ENCODE measurements at places on chromosomes 16 and 17.

DNA sequence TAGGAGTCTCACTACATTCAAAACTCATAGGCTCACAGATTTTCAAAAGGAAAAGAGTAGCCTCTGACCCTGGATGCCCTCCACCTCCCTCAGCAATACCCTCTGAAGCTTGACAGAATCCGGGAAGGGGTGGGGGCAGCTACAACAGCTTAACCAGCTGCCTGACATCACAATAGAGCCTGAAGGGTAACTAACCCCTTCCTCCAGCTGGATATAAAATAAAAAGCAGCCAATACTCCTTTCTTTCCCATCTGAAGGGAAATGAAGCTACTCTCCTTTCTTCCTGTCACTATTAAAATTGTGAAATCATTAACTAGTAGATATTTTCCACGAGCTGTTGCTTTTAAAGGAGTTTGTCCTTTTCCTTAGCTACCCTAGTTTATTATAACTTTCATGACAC lies 24.0 kb downstream of the USP31 start:
- DNase-seq, result no peak

GRCh38 chr16:66616592-66616991 lies 12.1 kb downstream of the CMTM3 start:
- no peak for DNase-seq

DNA sequence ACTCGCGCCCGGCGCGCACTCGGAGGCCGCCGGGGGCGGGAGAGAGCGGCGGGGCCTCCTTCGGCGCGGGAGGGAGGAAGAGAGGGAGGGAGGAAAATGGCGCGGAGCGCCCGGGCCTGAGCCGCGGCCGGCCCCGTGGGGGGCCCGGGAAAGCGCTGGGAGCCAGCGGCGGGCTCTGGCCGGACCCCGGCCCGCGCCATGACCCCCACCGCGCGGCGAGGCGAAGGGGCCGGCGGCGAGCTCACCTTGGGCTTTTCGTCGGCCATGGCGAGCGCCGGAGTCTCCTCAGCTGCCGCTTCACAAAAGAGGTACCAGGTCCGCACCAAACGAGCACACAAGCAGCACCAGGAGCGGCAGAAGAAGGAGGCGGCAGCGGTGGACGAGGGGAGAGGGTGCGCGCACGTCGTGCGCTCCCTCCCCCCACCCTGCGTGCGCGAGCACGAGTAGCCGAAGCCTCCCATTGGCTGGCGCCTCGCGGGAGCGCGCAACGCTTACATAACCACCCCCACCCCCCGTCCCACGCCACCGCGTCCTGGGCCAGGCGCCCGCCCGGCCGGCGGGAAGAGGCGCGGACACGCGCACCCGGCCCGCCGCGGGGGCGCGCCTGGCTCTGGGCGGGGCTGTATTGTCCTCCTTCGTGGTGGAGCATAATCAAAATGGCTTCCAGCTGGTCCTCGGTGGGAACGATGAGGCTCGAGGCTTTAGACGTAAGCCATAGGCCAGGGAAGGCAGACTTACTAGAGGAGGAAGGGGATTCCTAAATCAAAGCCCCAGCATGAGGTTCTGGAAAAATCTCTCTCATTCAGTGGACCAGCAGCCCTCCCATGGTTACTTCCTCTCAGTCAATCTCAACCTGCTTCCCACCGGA lies at the start of gene SUMO2:
SUMO2 (minus strand) TSS at position 391 of the 868 bp plus-strand sequence; CDS start at position 266, 125 bp downstream.
- peak; percentile 93 for DNase-seq

DNA sequence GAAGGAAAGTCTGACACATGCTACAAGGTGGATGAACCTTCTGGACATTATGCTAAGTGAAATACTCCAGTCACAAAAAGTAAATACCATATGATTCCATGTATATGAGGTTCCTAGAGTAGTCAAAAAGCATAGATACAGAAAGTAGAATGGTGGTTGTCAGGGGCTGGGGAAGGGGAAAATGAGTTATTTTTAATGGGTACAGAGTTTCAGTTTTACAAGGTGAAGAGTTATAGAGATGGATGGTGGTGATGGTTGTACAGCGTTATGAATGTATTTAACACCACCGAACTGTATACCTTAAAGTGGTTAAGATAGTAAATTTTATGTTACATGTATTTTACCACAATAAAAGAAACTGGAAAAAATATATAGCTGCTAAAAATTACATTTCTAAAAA lies 17.9 kb downstream of the RAD51D start:
- DNase-seq, result no peak

- no peak for DNase-seq
Observed at GRCh38 chr17:8237175-8237574, 10.7 kb downstream of the CTC1 start.

GRCh38 chr16:15539197-15539596 lies 103.8 kb downstream of the MARF1 start:
- no peak for DNase-seq

GRCh38 chr17:29003289-29003688 lies 2.5 kb downstream of the SEZ6 start:
- DNase-seq, result no peak

DNA sequence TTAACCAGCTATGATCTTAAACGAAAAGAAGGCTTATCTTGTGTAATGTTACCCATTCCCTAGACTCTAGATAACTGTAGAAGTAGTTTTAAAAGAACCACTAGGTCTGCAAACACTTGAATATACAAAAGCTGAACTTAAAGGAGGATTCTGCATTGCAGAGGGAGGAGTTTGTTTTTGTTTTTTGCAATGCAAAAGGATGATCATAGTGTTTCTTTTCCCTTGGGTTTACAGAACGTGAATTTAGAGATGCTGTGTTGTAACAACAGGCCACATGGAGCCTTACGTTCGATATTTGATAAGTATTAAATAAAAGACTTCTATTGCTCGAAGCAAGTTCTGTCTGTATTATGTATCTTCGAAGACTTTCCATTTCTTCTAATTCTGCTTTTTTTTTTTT lies 77.6 kb downstream of the CHD9 start:
- DNase-seq, result no peak

DNA sequence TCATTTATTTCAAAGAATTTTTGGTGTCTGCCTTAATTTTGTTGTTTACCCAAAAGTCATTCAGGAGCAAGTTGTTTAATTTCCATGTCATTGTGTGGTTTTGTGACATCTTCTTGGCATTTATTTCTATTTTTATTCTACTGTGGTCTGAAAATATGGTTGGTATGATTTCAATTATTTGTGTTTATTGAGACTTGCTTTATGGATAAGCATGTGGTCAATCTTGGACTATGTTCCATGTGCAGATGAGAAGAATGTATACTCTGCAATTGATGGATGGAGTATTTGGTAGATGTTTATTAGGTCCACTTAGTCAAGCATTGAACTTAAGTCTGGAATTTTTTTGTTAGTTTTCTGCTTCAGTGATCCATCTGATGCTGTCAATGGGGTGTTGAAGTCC lies 383.0 kb downstream of the PMP22 start:
- DNase-seq, result no peak

DNA sequence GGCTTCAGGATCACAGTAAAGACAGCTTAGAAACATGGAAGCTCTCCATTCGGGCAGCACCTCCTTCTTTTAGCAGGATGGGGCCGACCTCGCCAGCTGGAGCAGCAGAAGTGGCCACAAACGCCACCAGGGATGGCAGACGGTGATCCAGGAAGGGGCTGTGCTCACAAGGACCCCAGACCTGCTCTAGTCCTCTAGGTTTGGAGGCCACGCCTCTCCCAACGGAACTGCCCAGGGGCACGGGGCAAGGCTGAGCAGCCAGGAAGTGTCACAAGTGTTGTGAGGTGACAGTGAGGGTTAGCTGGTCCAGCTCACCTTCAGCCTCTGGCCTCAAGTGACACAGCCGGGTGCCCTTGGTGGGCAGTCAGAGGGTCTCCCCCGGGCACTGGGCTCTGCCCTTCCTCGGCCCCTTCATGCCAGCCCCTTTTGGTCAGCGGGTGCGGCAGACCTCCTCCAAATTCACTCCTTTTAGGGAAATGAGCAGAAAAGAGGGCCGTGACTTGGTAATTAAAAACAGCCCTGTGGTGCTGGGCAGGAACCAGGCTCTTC lies 20.4 kb downstream of the CEP295NL start:
- no peak for DNase-seq

- no peak for DNase-seq
Observed at GRCh38 chr16:55699616-55700015, 43.8 kb downstream of the SLC6A2 start.

DNA sequence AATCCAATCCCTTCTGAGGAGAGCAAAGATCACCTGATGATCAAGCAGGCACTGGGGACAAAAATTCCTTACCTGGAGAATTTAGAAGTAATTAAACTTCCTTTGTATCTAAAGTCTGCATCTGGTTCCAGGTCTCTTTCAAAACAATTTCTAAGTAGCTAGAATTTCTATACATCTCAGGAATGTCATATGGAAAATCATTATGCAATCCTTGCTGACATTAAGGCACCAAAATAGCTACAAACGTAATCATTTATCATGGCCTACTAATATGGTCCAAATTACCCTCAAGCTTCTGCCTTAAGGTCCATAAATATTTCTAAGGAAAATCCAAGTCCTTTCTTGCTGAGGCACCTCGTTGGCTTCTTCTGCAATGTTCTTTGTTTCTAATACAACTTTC lies 32.9 kb upstream of the YPEL2 start:
- no peak for DNase-seq

GRCh38 chr16:1545044-1546040 lies 11.9 kb downstream of the TMEM204 start:
- DNase-seq, result no peak

- DNase-seq, result peak; percentile 74
Observed at GRCh38 chr16:66511602-66512271, 38.2 kb downstream of the TK2 start.

- DNase-seq, result no peak
Observed at GRCh38 chr17:43601280-43602039, 55.3 kb upstream of the ETV4 start.

GRCh38 chr17:77068915-77069314 lies 71.9 kb upstream of the SEC14L1 start:
- no peak for DNase-seq

GRCh38 chr17:4173781-4174180 lies 30.8 kb downstream of the CYB5D2 start:
- no peak for DNase-seq

GRCh38 chr17:34424814-34425491 lies 61.9 kb upstream of the CCL1 start:
- no peak for DNase-seq

GRCh38 chr17:61422116-61422799 lies 22.6 kb downstream of the TBX2 start:
- DNase-seq, result no peak

- no peak for DNase-seq
Observed at GRCh38 chr16:56477096-56477878, 25.9 kb downstream of the OGFOD1 start.

DNA sequence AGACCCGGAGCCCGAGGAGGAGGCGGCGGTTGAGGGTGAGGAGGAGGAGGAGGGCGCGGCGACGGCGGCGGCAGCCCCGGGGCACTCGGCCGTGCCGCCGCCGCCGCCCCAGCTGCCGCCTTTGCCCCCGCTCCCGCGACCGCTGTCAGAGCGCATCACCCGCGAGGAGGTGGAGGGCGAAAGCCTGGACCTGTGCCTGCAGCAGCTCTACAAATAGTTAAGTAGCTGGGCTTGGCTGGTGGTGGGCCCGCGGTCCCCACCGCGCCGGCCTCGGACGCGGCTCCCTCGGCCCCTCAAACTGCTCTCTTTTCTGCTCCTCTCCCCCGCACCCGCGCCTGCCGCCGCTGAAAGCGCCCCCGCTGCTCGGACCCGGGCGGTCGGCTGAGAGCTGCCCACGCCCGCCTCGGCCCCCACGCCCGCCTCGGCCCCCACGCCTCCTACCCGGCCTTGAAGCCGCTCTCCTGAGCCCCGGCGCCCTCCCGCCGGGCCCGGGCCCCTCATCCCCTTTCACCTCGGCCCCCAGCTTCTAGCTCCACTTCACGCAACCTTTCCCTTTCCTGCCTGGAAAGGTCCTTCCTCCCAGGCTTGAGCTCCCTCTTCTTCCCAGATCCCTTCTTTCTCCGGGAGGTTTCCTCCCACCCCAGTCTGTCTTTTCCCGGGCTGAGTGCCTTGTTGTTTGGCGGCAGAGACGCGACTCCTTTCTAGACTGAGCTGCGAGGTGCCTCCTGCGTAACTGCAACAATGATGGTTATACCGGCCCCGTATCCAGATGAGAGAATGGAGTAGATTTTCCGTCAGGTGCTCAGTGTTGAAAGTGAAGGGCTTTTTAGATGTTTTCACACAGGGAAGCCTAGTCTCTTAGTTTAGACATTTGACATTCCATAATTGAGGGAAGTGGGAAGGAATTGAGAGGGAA lies 850 bp downstream of the PPM1E start:
- DNase-seq, result no peak

GRCh38 chr17:55776271-55776670 lies 25.4 kb downstream of the PCTP start:
- DNase-seq, result no peak

- DNase-seq, result no peak
Observed at GRCh38 chr17:42754782-42755181, 6.2 kb upstream of the RAMP2 start.

GRCh38 chr17:49835472-49835871 lies 12.4 kb downstream of the TAC4 start:
- DNase-seq, result no peak

GRCh38 chr17:80227156-80227555 lies 6.9 kb downstream of the SLC26A11 start:
- DNase-seq, result no peak

GRCh38 chr17:42640121-42640520 lies 19.0 kb upstream of the TUBG2 start:
- DNase-seq, result no peak

- peak; percentile 61 for DNase-seq
Observed at GRCh38 chr16:17070882-17071592, 399.7 kb downstream of the XYLT1 start.

- DNase-seq, result no peak
Observed at GRCh38 chr16:82044585-82044911, 9.5 kb downstream of the HSD17B2 start.

- no peak for DNase-seq
Observed at GRCh38 chr17:31371511-31372097, 19.9 kb upstream of the RAB11FIP4 start.

- no peak for DNase-seq
Observed at GRCh38 chr17:32588135-32588534, 101.3 kb downstream of the CDK5R1 start.

- DNase-seq, result no peak
Observed at GRCh38 chr16:68444056-68444657, 4.2 kb downstream of the SMPD3 start.

- no peak for DNase-seq
Observed at GRCh38 chr16:17469011-17469740, 1.6 kb downstream of the XYLT1 start.

Measured in H1 (cell line).